ENCODE measurements at places on chromosomes 2 and 18.

GRCh38 chr2:65420712-65421431 is 11.5 kb downstream of the SPRED2 start:
- no peak for DNase-seq

GRCh38 chr18:54737986-54738385 is 90.3 kb upstream of the RAB27B start:
- DNase-seq = no peak

- no peak for DNase-seq
Measured at GRCh38 chr2:47899915-47900816, 6.1 kb downstream of the FBXO11 start.

DNA sequence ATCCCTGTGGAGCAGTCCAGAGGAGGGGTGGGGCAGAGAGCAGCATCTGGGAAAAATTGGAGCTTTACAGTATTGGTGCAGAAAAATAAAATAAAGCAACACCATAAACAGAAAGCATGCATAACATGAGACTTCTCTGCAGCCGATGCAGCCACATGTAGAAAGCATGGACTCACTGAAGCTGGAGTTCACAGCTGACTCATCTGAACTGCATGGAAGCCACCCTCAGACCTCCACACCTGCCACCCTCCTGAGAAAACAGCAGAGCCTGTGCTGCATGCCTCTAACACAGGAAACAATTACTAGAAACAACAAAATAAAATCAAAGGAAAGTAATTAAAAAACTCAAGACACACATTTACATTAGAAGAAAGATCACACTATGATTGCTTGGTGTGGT is 169.4 kb upstream of the ALKAL2 start:
- no peak for DNase-seq

DNA sequence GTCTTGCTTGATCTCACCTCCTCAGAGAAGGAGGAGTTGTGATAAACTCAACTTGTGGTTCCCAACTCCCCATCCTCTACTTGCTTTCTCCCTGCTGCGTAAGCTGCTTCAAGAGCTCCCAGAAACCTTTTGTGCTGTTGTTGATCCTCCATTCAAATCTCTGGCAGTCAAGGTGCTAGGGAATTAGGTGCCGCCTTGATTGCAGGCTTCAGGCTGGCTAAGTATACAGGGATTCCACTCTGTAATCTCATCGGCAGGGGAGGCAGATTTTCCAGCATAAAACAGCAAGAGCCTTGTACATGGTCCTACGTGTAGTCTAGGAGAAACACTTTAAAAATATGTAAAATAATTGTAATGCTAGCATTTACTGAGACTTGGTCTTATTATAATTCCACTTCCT is 116.2 kb upstream of the DDX18 start:
- DNase-seq = no peak

DNA sequence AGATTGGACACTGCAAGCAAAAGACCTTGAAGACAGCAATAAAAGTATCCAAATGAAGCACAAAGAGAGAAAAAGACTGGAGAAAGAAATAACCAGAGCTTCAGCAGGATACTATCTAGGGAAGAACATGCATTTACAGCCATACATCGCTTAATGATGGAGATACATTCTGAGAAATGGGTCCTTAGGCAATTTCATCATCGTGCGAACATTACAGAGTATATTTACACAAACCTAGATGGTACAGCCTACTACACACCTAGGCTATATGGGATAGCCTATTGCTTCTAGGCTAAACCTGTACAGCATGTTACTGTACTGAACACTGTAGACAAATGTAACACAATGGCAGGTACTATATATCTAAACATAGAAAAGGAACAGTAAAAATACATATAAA is 11.9 kb downstream of the OLA1 start:
- DNase-seq = no peak

DNA sequence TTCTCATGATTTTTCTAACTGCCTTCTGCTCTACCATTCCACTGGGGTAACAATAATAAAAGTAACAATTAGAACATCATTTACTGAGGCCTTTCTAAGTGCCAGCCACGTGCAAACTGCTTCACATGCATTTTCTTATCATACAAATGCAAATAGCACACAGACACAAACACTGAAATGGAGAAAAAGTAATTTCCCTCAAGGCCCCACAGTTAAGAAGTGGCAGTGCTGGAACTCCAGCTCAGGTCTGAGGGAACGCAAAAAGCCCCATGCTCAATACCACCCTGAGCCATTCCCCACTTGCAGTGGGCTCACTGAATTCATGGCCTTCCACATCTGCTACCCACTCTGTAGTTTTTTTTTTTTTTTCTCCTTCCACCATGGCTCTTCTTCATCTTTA is 140.6 kb downstream of the UPP2 start:
- no peak for DNase-seq

Data from activated naive CD8-positive, alpha-beta T cell treated with anti-CD3 and anti-CD28 coated beads, Interleukin-2, amount 50 U/mL, for 16 hours (primary cell).